ENCODE measurements at places on chromosomes 5 and 9.
A peak's percentile ranks its signal among the peaks of the same experiment; 100 is the strongest.

GRCh38 chr9:38037981-38038306, 31.1 kb downstream of the SHB start:
- DNase-seq: no peak

- DNase-seq: no peak
Observed at GRCh38 chr5:151295138-151295537, 8.4 kb downstream of the SLC36A3 start.

GRCh38 chr9:4171971-4172370, 127.9 kb downstream of the GLIS3 start:
- DNase-seq: no peak

DNA sequence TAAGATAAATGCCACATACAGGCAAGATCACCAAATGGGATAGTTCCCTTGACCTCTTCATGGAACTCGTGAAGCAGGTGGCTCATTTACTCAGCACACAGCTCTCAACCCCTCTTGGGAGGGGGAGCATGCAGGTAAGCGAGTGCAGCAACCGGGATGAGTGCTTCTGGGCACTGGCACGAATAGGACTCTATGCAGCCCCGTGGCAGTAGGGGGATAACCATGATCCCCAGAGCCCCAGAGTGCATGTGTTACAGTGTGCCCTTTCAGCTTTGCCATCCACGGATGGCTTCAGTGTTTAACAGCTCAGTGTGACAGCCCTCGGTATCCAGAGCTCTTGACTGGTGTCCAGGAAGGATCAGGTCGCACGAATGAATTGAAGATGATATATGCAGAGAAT, 1187.1 kb downstream of the CDH9 start:
- no peak for DNase-seq

DNA sequence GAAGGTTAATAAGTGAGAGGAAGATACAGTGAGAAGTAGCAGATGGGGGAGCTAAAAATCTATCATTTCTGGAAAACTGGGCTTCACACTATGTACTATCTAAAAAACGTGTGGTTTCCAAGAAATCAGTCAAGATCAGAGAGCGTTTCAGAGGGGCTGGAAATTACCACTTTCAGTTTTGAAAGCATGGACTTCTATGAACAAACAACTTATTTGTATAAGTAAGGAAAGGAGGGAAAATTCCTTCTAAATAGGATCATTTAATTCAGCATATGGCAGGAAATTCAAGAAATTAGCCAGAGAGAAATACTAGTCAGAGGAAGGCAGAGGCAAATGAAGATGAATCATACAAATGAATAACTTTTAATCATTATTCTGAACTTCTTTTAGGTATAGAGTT, 11.3 kb downstream of the TNC start:
- peak; percentile 23 for DNase-seq

DNA sequence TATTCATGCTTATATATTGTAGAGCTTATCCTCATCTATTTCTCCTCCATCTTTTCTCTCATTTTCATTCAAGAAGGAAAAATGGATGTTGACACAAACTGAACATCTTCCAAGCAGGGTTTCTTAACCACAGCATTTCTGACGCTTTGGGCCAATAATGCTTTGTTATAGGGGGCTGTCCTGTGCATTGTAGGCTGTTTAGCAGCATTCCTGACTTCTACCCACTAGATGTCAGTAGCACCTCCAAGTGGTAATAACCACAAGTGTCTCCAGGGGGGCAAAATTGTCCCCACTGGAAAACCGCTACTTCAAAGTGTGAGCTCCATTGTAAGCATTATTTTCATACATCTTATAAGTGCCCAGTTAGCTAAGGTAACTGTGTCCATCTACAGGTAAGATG, 2.6 kb upstream of the TXNDC8 start:
- DNase-seq: no peak

DNA sequence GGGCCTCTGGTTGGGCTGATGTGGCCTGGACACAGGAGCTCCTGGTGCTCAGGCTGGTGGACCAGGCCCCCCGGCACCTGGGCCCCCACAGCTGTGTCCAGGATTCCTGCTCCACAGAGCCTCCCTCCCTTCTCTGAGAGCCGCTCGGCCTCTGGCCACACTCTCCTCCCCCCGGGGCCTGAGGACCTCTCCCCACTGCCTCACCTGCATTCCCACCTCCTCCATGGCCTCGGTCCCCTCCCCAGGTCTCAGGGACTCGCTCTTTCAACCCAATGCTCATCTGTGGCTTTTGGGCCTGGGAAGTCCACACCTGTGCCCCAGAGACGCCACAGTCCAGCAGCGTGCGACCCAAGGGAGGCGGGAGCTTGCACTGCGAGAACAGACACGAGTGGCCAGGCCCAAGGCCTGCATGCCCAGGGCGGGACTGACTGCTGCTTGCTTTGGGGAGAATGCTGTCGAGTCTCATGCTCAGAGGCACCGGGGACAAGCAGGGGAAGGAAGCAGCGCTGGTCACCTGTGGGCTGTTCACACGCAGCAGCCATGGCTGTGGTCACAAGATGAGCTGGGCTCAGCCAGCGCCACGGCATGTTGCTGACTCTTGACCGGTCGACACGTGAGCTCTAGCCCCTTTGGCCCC, 14.6 kb downstream of the PAEP start:
- no peak for DNase-seq

DNA sequence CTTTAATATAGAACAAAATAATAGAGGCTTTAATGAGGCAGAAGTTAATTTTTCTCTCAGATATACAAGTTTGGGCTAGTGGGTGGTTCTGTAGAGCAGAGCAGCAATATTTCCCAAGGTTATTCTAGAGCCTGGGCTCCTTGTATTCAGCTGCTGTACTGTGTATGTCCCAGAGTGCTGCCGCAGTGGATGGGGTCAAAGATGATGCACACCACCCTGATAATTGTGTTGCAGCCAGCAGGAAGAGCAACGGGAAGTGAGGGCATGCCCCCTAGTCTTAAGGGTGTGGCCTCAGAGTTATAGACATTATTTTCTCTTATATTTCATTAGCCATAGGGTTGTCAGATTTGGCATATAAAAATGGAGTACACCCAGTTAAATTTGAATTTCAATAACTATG, 23.9 kb upstream of the KIF4B start:
- no peak for DNase-seq

DNA sequence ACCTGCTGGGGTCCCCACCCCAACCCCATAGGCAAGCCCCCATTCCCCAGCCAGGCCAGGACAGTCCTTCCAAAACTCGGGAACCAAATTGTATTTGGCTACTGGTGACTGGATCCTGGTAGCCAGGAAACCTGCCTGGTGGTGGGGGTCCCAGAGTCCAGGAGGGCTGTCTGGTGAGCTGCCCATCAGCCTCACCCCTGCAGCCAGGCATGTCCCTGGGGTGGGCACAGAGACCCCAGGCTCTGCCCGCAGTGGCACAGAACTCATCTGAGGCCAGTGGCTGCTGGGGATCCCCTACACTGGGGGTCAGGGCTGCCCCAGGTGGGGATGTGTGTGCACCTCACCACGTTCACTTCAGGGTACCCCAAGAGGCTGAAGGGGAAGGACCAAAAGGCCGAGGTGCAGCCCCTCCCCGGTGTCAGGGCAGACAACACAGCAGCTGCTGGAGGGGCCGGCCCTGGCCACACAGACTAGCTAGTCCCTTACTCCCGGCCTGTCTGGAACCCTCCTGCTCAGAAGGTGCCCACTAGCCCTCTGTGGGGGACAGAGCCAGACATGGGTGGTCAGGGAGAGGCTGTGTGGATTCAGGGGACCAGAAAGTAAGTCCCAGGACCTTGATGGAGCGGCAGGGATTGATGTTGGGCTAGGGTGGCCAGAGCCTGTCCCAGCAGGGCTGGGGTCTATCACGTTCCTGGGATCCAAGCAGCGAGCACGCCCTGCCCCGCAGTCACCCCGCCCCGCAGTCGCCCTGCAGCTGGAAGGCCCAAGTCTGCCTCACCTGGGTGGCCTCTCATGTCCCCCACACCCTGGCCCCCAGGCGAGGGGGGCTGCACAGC, 91.5 kb downstream of the KCNT1 start:
- DNase-seq: no peak

DNA sequence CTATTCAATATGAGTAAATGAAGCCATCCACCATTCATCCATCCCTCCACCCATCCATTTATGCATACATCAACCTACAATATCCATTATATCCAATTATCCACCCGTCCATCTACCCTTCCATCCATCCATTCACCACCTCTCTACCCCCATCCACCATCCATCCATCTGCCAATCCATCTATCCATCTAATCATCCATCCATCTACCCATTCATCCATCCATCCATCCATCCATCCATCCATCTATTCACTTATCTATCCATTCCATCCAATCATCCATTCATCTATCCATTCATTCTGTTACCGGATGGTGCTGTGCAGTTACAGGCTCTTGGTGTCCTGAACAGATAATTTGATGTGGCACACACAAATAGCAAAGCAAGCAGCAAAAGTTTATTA, 10.7 kb downstream of the PAEP start:
- DNase-seq: no peak

GRCh38 chr5:171427318-171428167, 8.1 kb downstream of the FGF18 start:
- DNase-seq: no peak

DNA sequence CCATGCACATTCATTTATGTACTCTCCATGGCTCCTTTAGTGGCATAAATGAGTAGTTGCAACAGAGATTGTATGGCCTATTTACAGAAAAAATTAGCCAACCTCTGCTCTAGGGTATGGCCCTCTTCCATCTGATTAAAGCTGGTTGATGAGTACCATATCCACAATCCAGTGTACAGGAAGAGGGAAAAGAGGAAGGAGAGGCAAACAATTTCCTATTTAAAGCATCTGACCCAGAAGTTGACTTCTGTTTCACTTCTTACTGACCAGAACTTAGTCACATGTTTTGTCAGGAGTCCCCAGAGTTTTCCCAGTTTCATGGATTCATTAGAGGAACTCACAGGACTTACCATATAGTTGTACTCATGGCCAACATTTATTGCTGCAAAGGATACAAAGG, 68.6 kb upstream of the STARD4 start:
- peak; percentile 60 for DNase-seq

DNA sequence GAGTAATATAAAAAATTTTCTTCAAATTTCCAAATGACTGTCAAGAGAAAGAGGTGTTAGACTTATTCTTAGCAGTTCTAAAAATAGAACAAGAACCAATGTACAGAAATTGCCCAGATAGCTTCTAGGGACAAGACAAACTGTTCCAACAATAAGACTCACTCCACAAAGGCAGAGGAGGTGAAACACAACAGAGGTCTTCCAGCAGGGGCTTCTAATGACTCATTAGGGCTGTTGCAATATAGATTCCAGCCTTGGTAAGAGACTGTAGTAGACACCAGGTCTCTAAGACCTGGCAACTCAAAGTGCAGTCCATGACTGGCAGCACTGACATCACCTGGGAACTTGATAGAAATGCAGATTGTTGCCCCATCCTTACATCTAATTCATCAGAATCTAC, 134.6 kb upstream of the VLDLR start:
- DNase-seq: no peak

DNA sequence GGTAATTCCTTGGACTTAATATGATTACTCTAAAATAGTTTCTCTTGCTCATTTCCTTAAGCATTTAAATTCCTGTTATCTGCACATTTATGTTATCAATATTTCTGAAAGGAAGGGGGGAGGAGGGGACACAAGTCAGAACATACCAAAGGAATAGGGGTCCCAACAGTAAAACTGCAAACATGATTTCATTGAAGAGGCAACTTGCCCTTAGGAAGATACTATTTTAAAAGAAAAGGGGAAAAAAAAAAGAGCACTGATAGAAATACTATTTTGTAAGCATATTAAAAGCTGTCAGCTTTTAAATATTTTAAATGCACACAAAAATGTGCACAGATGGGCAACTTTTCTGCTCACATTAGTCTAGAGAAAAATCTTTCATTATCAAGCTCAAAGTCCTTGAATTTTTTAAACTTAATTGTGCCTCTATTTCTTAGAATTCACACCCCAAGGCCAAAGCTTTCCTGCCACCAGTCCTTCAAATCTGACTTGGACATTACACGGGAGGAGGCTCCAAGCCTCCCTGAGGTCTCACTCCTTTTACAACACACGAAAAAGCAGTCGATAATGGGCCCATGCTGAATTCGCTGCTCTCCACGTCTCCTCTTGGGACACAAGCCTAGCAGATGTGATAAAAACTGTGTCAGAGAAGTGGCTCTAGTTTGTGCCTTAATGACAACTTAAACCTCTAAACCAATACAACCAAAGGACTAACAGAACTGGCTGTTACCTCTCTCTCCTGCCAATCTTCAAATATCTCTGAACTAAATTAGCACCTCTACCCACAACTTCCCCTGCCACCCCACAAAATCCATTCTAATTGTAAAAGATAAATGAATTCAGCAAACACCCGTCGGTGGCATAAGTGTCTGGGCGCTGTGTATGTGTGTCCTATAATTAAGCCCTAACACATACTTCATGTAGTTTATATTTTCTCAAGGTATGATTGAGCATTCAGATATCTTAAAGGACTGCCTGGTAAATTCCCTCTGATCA, 154.3 kb downstream of the DENND1A start:
- DNase-seq: no peak

- no peak for DNase-seq
Observed at GRCh38 chr5:152007653-152008335, 83.1 kb upstream of the GLRA1 start.

DNA sequence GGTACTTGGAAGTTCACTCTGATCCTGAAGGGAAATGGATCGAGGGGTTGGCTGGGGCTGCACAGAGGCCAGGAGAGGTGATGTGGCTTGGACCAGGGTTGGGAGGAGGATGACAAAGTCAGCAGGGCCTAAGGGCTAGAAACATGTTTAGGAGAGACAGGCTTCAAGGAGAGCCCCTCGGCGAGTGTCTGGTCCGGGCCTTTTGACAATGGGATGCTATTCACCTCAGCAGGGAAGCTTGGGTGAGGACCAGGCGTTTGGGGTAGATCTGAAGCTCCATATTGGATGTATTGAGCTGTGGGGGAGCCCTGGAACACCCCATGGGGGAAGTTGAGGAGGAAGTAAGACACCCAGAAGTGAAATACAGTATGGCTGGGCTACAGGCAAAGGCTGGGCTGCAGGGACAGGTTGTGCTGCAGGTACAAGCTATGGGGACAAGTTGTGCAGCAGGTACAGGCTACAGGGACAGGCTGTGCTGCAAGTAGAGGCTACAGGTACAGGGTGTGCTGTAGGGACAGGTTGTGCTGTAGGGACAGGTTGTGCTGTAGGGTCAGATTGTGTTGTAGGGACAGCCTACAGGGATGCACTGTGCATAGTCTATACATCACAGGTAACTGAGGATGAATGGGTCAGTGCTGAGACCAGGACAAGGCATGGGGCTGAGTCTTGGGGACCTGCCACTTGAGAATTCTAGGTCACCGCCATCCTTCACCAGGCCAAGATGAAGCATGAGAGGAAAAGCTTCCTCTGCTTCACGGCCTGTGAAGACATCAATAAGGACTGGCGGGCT, 22.7 kb upstream of the FIBCD1 start:
- DNase-seq: no peak
